Skeletal muscle cell (primary cell): ENCODE measurements at places on chromosomes 1 and 21.

DNA sequence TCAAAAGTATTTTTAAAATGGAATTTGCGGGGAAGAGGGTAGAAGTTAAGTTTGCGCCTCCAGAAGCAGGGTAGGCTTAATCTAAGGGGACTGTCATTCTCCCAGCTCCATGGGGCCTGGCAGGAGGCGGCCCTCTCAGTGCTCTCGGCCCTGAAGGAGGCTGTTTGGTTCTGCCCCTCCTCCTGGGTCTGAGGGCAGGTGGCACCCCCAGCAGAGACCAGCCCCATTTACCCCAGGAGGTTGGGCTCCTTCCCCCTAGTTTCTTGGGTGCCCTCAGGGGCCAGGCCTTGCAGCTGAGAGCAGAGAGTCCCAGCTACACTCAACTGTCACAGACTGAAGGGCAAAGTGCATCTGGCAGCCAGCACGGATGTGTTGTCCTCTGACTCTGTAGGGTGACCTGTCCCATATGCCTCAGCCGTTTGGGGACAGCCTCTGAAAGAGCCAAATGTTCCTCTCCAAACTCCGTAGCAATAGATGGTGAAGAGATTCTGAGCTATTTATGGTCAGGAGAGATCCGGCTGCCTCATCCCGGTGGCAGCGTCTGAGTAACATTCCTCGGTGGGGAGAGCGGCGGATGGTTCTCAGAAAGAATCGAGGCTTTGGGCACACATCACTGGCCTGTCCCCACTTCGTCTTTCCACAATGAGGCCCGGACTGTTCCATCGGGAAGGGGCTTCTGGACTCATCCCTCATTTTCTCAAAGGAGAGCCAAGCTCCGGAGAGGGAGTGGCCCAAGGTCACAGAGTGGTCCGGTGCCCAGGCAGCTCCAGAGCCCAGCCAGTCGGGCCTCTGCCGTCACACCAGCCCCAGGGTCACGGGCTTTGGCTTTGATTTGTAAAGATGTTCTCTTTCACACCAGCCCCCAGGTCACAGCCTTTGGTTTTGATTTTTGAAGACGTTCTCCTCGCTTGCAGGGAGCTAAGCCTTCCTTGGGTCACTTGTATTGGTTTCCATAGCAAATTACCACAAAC is 424.2 kb upstream of the VAMP3 start:
- no peak for DNase-seq

DNA sequence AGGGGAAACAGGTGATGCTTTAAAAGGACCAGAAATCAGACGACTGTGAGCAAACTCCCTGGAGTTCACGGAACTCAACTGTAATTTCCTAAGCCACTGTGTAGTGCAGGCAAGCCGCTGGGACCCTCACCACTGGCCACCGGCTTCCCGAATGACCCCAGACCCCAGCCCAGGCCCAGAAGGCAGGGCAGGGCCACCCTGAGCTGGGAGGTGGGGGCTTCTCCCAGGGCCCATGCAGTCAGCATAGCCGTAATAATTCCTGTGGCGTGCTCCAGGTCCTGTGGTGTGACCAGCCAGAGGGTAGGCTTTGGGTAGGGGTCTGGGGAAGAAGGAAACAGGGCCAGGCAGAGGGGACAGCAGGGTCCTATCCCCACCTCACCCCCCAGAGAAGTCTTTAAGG is 3.5 kb upstream of the ARF1 start:
- no peak for DNase-seq

- peak; percentile 40 for DNase-seq
These were observed 611 bp upstream of the AKT3 start for GRCh38 chr1:243850452-243851256.

DNA sequence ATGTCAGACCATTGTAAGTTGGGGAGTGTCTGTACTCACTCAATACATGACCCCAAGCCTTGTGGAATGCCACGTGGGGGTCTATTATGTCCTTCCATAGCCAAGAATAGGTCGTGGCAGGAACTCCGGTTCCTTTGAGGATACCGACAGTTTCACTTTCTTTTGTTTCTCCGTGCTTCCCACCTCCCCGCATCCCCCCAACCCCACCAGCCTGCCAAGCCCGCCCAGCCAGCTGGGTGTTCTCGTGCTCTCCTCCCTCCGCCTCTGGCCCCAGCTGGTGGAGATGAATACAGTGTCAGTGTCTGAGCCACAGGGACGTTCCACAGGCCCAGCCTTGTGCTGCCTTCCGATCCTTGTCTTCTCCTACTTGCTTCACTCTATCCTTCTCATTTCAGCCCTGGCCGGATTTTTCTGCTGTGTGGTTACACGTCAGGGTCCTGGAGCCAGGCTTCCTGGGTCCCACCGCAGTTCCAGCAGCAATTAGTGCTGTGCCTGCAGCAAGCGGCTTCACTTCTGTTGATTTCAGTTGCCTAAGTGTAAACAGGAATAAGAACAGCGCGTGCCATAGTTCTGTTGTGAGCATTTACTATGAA is 4.1 kb upstream of the AGTRAP start:
- DNase-seq = peak; percentile 40

DNA sequence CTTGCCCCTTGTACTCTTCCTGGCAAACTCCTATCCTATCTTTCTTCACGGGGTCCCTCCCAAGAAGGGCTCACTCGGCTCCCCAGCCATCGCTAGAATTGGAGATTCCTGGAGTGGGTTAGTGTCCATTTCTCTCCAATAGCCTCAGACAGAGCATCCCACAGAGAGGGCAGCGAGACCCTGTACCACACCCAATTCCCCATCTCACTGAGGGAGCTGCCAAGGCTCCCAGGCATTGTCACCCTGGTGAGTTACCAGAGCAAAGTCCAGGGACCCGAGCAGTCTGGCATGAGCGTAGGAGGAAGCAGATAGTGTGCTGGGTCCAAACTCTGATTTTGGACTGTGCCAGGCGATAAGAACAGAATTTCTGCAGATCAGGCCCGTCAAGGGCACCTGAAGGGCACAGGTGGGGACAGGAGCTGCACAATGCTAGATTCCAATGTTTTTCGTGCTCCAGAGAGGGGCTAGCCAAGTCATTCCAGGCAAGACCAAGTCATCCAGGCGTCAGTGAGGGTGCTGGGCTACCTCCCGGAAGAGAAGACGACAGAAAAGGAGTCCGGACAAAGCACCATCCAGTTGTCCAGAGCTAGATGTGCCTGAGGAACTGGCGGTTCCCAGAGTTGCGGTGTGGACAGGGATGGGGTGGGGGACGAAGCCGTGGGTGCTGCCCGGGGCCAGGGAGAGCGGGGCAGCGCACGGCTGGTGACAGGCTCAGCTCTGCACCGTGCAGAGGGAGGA is 15.3 kb downstream of the AKR7A3 start:
- DNase-seq = no peak

- no peak for DNase-seq
These were observed 674 bp upstream of the ATXN7L2 start for GRCh38 chr1:109482791-109483671.

GRCh38 chr1:203769505-203770343 is 4.7 kb downstream of the LAX1 start:
- DNase-seq = peak; percentile 84

DNA sequence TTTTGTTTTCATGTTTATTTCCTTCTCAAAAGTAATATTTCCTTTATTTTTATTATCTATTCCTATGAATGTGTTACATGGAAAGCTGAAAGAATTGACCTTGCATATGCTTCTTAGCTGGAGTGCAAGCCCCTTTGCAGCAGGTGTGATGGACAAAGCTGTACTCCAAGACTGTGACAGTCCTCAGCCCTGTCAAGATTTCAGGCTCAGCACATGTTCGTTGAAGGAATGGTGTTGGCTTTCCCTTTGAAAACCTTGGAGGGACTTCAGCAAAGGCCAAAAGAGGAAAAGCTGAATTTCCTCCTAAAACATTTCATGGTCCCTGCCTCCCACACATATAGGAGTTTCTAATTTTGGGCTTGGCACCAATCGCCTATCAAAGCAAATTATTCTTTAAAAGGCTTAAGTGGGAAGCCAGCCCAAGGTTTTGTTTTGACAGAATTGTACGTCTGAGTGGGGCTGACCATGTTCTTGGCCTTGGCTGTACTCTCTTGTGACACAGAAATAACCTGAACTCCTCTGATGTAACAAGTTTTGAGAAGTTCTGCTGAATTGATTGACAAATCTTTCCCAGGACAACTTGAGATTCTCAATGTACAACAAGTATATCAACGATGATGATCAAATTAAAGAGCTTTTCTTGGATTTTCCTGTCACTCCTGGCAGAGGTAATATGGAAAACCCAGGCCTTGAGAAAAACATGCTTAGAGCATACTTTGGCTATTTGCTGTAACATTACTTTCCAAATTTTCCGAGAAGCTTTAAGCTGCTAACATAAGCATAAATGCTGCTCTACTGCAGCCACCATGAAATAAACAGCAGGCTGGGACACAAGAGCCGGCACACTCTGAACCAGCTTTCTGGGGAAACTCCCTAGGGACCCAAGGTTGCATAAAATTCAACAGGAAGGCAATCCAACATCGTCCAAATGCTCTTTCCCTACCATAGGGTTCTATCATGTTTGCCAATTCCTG is 135.7 kb upstream of the ZNF648 start:
- no peak for DNase-seq

DNA sequence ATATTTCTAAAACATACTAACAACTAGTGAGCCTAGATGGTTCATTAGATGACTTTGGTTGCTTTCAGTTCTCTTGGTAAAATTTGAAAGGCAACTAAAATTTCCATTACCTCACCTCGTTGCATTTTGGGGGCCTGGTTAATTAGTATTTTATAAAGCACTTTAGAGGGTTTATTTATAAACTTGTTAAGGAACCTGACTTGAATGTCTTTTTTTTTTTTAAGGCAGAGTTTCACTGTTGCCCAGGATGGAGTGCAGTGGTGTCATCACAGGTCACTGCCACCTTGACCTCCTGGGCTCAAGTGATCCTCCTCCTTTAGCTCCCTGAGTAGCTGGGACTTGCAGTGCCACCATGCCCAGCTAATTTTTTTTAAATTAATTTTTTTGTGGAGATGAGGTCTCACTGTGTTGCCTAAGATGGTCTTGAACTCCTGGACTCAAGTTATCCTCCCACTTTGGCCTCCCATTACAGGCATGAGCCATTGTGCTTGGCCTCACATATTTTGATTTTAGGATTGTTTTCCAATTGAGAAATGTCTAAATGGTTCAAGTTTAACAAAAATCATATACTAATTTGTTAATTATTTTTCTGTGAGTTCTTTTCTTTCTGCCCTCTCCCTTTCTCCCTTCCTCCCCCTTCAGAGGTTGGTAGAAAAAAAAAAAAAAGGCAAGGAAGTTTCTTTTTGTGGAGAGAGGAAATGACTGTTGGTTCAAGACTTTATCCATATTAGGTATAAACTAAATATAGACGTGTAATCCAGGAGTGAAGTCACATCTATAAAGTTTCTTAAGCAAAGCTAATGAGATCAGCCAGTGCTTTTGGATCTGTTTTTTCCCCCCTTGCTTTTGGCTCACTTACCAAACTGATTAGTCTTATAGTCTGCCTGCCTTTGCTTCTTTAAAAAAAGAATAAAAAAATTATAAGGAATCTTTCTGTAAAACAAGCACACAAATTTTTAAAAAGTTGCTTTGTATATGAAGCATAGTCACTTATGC is 24.7 kb downstream of the CLIC4 start:
- DNase-seq = peak; percentile 89

DNA sequence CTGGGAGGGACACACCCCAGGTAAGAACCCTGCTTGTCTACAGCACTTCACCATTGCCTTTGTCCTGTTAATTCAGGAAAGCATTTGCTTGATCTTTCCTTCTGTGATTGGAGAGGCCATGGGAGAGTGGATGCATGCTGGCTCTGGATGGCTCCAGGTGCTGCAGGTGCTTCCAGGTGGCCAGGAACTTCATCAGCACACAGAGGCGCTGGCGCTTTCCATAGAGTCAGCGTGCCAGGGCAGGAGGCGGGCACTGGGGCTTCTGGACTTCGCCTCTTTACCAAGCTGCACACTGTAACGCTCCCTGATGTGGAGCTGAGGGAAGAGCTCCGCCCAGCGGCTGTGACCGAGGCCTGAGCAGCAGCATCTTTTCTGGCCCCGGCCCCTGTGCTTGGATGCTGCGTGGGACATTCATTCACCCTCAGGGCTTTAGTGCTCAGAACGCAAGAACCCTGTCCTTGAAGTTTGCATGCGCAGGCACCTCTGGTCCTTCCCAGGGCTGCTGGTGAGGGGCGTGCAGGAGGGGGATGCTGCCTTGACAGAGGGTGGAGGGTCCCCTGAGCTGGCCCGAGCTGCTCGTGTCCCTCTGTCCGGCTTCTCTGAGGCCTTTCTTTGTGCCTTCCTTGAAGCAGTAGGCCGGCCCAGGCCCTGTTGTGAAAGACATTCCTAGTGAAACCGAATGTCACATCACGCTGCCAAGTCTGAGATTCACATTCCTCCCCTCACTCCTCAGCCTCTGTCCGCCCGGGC is 1.6 kb upstream of the MX2 start:
- DNase-seq = peak; percentile 13

- no peak for DNase-seq
These were observed 86.2 kb downstream of the RIPK4 start for GRCh38 chr21:41680444-41681347.

GRCh38 chr1:26862781-26863684 is at the start of gene SFN:
SFN (plus strand) TSS chr1:26863149; CDS start chr1:26863213, 64 bp downstream.
- DNase-seq = no peak

- DNase-seq = no peak
These were observed 685 bp upstream of the SYT6 start for GRCh38 chr1:114154146-114154962.

GRCh38 chr1:170692866-170693575 is 29.1 kb downstream of the PRRX1 start:
- peak; percentile 82 for DNase-seq

DNA sequence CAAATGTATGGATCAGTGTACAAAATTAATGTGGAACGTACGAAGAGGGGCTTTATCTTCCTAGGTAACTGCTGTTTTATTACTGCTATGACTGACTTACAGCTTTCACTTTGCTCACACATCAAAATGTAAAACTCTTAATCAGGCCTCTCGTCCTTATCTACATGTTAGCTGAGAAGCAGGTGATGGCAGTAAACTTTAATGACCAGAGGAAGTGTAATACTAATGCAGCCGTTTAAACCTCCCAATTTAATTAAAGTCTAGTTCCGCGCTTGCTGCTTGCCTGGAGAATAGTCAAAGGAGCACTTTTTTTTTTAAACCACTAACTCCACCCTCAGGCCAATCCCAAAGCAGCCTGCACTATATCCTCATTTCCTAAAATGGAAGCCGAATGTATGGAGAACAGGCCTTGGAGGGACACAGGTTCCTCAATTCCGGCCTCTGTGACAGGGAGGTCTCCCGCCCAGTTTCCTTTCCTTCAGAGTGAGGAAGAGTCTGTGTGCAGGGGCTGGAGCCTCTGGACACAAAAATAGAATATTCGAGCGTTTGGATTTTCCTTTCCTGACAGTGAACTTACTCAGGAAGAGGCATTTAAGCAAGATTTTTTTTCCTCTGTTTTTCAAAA is 36.7 kb upstream of the RASAL2 start:
- DNase-seq = no peak
